ENCODE measurements at places on chromosomes 1 and 21.

- peak; percentile 79 for DNase-seq
Observed at GRCh38 chr1:182955596-182956588, 2.9 kb upstream of the SHCBP1L start.

DNA sequence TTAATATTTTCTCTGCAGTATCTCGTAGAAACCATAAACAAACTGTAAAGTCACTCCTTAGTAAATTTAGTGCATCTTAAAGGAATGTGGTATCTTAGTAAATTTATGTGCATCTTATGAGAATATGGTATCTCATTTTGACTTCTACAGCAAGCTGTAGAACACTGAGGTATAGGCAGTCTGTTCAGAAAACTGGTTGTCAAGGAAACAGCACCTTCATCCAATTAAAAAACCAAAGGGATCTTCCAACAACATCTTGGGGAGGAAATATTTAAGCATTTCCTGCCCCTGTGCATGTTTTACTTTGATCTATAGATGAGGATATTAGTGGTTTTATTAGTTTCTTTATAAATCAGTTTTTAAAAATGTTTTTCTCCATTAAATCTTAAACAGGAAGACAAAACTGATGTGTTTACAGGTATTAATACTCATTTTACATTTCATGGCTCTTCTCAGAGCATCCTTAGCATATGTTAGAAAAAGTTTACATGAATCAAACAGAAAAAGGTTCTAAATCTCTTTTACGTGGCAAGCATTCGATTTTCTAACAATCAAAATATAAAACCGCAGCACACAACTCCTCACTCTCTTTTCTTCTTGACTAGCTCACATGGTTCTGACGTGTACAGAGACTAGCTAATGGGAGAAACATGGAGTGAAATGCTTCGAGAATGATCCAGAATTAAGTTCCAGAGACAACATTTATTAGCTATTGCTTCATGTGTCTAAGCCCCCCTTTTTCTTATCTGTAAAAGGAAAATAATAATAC, 668.8 kb downstream of the PTPRC start:
- DNase-seq, result no peak

DNA sequence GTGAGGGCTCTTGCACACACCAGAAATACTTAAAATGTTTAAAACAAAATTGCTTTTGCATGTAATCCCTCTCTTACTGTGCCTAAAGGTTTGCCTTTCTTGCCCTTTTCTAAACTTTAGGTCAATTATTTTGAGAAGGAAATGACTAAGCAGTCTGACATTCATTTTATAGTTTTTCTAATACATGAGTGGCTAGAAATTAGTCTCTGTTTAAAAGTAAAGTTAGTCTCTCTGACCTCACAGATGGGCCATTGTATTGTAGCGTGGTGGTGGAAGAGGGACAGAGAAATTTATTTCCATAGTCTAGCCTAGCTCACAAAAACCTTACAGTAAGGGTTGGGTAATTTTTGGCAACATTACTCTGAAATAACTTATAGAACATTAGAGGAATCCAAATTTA, 3.6 kb upstream of the COL11A1 start:
- DNase-seq, result no peak

DNA sequence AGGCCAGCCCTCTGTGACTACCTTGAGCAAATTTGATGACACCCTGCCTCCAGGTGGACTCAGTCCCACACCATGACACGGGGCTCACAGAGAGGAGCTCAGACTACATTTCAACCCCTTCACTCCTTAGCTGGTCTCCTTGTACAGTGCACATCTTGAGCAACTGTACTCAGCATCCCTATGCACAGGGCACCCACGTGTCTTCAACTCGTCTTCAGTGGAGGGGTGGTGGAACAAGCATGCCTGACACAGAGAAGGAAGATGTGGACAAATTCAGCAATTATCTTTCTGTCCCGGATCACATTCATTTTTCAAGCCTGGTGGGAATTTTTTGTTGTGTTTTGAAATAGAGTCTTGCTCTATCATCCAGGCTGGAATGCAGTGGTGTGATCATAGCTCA, 213.7 kb downstream of the KAZN start:
- no peak for DNase-seq

- DNase-seq, result no peak
Observed at GRCh38 chr1:92536211-92536979, 49.7 kb upstream of the GFI1 start.

- no peak for DNase-seq
Observed at GRCh38 chr1:228289239-228289849, 81.5 kb downstream of the OBSCN start.

DNA sequence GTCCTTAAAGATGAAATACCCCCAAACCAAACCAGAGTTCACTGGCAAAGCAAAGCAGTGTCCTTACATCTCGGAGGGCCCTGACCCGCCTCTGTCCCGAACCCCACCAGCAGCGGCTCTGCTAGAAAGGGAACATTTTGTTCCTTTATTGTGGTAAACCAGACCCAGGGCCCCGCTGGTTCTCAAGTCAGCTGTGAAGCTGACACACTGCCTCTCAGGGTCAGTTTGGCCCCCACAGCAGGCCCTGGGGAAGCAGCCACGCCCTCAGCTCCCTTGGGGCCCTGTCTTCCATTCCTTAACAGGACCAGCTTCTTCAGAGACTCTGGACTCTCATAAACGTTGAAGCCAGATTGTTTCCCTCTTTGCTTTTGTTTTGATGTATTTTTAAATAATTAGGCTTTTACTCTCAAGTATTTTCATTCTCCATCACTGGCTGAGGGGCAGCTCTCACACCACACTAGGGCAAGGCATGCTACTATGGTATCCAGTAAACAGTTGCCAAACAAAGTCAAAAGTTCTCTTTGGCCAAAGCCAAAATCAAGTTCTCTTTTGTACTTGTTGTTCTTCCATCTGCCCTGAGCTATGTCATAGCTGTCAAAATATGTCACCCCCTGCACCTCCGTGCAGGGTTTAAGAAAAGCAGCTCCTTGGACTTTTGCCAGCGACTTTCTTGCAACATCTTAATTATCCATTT, 61.1 kb upstream of the ANGPTL1 start:
- no peak for DNase-seq

- no peak for DNase-seq
Observed at GRCh38 chr21:32712043-32712442, 15.8 kb downstream of the SYNJ1 start.

- DNase-seq, result no peak
Observed at GRCh38 chr1:13616234-13616633, 32.6 kb downstream of the PDPN start.

GRCh38 chr1:32361674-32362473, 411 bp downstream of the FAM229A start:
- no peak for DNase-seq

GRCh38 chr1:30400507-30400906, 322.9 kb downstream of the MATN1 start:
- DNase-seq, result no peak

DNA sequence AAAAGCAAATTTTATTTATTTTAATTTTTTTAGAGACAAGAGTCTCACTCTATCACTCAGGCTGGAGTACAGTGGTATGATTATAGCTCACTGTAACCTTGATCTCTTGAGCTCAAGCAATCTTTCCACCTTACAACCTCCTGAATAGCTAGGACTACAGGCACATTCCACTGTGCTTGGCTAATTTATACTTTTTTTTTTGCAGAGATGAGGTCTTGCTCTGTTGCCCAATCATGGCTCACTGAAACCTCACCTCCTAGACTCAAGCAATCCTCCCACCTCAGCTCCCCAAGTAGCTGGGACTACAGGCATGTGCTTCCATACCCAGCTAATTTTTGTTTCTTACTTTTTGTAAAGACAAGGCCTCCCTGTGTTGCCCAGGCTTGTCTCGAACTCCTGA, 49.5 kb downstream of the DR1 start:
- DNase-seq, result no peak

DNA sequence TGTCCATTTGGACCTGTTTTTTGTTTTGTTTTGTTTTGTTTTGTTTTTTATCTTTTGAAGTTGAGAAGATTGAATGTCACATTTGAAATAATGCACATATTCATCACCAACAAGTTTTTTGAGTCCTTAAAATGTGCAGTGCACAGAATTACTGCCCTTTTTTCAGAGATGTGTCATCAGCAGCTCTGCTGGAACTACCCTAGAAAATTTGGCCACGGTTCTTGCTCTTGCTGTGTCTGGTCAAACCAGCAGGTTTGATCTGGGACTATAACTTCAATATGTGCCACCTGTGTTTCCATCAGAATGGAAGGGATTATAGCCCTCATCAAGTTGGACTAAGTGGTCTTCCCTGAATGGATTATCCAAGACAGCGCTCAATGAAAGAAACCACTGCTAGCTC, 24.1 kb upstream of the CNN3 start:
- DNase-seq, result no peak

DNA sequence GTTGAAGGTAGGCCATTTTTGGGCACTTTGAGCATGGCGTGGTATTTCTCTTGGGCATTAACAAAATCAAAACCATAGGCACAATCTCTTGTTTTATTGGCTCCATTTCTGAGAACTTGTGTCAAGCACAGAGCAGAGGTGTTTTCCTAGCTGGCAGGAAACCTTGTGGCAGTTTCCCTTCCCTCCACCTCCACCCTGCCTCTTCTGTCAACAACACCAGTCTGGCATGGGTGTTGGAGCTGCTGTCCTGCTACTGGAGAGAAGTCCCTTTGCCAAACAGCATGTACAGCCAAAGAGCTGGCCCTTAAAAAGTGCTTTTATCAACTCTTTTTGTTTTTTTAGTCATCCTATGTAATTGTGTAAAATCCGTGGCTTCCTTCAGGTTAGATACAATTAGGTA, 16.0 kb downstream of the ATP1A1 start:
- no peak for DNase-seq

- no peak for DNase-seq
Observed at GRCh38 chr1:223650465-223650864, 15.0 kb downstream of the CAPN8 start.

DNA sequence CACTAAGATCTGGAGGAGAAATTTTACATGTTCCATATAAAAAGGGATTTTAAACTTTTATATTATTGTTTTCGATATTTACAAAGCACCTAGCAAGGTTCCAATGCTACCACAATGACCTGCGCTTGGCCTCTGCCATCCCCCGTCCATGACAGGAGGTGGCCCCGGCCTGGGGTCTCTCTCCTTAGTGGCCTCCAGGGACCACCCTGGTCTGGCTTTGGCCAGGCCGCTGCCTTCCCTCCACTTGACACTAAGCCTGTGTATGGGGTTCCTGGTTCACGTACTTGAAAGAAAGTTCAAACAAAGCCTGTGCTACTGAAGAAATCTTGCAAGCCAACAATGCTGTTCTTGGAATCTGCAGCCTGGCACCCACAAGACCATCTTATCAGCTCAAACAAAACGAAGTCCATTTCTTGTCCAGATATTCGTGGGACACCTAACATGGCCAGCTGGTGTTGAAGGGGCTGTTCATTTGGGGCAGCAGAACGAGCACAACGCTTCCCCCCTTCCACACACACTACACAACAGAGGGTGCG, 12.8 kb downstream of the PRDM15 start:
- DNase-seq, result no peak

- no peak for DNase-seq
Observed at GRCh38 chr1:51729824-51730301, 113.0 kb downstream of the OSBPL9 start.

DNA sequence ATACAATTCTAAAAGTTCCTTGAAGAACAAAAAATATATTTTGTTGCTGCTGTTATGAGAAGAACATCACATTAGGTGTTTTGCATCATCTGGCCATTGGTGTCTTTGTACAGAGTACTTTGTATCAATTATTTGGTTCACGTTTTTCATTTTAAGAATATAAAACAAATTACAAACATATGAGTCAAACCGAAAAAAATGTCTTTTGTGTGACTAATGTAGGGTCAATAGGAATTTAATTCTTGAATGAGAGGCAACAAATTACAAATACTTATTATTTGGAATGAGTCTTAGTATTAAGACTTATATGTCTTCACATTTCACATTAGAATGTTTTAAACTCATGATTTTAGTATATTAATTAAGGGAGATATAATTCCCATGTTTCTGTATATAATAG, 54.8 kb downstream of the NR5A2 start:
- no peak for DNase-seq

GRCh38 chr1:198316546-198317100, 159.8 kb downstream of the NEK7 start:
- DNase-seq, result no peak

DNA sequence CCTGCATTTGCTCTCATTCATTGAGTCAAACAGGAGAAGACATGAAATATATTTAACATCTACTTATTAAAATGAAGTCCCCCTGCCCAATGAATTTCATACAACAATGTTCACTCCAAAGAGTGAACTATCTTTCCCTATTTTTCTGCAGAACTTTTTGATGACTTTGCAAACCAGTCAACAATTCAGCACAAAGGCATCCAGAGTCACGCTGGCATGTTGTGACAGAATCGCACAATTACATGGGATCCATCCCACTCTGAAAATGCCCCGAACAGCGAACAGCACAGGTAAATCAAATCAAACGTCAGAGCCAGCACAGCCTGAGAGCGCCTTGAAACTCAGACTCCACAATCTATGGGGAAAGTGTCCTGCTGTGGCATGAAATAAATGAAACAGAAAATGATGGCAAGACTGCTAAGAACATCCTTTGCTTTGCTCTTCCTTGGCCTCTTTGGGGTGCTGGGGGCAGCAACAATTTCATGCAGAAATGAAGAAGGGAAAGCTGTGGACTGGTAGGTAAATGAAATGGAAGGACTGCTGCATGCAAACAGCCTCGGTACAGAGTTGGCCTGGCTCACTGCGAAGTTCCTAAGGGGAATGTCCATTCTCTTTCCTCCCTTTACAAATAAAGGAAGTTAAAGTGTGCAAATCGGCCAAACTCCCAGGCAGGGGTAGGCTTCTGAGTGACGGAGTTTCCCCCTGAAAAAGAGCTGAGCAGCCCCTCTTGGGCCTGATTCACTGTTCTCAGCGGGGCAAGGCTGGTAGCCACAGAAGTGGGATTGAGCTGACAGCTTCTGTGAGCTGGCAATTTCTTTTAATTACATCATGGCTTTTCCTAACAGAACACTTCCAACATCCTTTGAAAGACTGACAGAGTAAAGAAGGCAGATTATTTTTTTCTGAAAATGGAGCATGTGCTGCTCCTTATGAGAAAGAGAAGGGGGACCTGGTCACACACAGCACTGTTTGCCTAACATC, at the start of gene DNASE2B:
Gene DNASE2B (plus strand): TSS at position 310 of the 981 bp plus-strand sequence. CDS start 81 bp downstream, at position 391.
- DNase-seq, result no peak

GRCh38 chr1:210800756-210801155, 333.2 kb downstream of the KCNH1 start:
- DNase-seq, result no peak

GRCh38 chr1:248906009-248906752, at the start of gene PGBD2:
Gene PGBD2, plus strand, starts transcription at chr1:248906235. Its CDS starts 7,628 bp downstream, at chr1:248913863.
- peak; percentile 51 for DNase-seq

DNA sequence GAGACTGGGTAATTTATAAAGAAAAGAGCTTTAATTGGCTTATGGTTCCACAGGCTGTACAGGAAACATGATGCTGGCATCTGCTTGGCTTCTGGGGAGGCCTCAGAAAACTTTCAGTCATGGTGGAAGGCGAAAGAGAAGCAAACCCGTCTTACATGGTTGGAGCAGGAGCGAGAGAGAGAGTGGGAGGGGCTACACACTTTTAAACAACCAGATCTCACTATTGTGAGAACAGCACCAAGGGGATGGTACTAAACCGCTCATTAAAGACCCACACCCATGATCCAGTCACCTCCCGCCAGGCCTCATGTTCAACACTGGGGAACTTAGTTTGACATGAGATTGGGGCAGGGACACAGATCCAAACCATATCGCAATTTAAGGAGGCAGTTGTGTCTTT, 69.4 kb downstream of the PKN2 start:
- no peak for DNase-seq

GRCh38 chr1:79929356-79929755, 922.8 kb upstream of the ADGRL4 start:
- DNase-seq, result no peak

- DNase-seq, result no peak
Observed at GRCh38 chr1:175367896-175368295, 175.3 kb upstream of the KIAA0040 start.
